ENCODE measurements at places on chromosomes 11 and 22. TPM values are rescaled to one million over a fixed set of nuclear protein-coding genes. Genes with fewer than 3 reads are reported as not detected.

Gene ATP5MG
- 40.3 TPM for total RNA-seq

Gene ARHGEF12
- total RNA-seq: 35.7 TPM

Gene OR4A16
- not detected for total RNA-seq

Gene MTMR2
- total RNA-seq: 37.1 TPM

Gene POLD3
- total RNA-seq: 6.8 TPM

Gene SLC43A3
- 35.0 TPM for total RNA-seq

Gene NOX4
- 0.97 TPM for total RNA-seq

Gene NECTIN1
- total RNA-seq: 5.8 TPM

Gene TREH
- total RNA-seq: not detected

Gene SCN2B
- total RNA-seq: 0.16 TPM

Gene TNNI2
- total RNA-seq: not detected

Gene KRTAP5-2
- total RNA-seq: not detected

Gene DDX25
- not detected for total RNA-seq

Gene SAA1
- 31.8 TPM for total RNA-seq

Data from cardiac atrium fibroblast (primary cell).